ENCODE measurements at places on chromosomes 2 and 18.

- DNase-seq, result no peak
These were observed 558 bp downstream of the FBXO41 start for GRCh38 chr2:73283545-73284295.

DNA sequence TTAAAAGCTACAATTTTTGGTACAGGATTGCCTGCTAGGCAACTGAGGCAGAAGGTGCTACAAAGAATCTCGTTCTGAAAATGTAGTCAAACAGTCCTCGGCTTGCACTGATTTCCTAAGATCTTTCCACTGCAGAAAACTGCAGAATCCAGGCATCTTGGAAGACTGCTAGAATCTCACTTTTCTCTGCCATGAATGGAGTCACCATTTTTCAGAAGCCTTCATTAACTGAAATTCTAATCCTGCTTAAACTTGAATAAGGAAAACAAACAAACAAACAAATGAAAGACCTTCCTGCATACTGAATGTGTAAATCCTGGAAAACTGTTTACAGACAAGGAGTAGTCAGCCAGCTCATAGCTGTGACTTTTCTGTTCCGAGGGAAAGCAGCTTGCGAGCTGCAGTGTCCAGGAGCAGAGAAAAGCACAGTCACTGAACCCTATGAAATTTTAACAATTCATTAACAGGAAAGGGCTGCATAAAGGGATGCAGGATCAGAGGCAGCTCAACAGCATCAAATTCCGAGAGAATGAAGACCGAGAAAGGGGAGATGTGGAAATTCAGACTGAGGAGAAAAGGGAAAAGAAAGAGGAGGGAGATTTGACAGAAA lies 210.5 kb upstream of the PIK3C3 start:
- DNase-seq, result no peak

GRCh38 chr18:27579364-27579763 lies 394.3 kb upstream of the CHST9 start:
- no peak for DNase-seq

GRCh38 chr18:71131918-71132317 lies 843.1 kb downstream of the SOCS6 start:
- DNase-seq, result no peak

DNA sequence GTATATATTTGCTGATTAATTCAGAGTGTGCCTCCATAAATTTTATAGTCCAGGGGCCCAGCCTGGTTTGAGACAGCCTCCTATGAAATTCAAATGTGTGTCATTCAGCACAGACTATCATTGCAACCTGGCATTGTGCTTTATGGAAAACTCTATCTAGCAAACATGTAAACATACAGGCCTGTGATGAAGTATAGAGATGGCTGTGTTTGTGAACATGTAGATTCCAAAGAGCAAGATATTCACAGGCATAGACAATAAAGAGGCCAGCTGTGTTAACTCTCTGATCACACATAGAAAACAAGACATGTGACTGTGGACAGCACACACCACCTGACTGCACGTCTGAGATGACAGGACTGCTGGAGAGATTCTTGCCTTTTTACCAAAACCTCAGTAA lies 297.9 kb downstream of the EN1 start:
- no peak for DNase-seq

- DNase-seq, result no peak
These were observed 42.5 kb downstream of the PSD4 start for GRCh38 chr2:113216321-113216720.

- no peak for DNase-seq
These were observed 339.5 kb downstream of the TXNL1 start for GRCh38 chr18:56298935-56299334.

DNA sequence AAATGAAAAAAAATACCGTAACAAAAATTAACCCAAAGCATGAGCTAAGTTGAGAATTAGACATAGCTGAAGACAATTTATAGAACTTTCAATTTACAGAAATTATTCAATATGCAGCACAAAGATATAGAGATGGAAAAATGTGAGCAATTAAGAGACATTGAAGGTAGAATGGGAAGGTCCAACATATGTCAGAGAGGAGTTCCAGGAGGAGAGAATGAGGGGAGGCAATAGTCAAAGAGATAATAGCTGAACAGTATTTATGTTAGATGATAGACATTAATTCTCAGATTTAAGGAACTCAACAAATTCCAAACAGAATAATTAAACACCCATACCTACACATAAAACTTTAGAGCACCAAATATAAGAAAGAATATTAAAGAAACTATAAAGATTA lies 103.0 kb upstream of the MSTN start:
- no peak for DNase-seq

GRCh38 chr2:4976407-4976806 lies 715.8 kb upstream of the SOX11 start:
- no peak for DNase-seq

DNA sequence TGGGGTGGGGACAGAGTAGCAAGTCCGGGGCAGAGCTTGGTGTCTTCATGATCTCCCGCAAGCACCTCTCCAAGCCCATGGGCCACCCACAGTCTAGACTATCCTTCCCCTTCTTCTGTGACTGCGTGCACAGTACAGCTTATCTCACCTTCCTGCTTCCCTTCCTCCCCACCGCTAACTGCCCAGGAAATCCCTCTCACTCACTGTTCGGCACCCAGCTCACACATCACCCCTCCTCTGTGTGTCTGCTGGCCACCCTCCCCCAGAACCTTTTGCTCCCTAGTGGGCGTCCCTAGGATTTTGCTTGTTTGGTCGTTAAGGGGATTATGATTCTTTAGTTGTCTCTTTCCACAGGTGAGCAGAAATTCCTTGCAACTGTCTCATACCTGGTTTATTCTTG lies 31.5 kb upstream of the SMAD7 start:
- no peak for DNase-seq

GRCh38 chr2:172639823-172640222 lies 83.9 kb downstream of the PDK1 start:
- no peak for DNase-seq

DNA sequence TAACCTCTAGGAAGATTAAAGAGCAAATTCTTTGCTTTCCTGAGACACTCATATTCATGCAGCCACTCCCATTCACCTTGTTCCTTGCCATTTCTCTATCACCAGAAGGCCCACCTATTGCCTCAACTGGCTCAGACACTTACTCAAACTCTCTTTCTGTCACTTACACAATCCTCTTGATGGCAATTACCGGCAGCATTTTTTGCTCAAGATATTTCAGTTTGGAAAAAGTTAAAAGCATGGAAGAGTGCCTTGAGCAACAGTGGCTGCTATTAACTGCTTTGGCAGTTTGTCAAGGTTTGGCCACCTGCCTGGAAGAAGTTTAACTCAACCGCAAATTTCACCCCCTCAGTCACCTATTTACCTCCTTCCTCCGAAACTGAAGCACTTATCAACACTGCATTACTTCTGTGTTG lies 1104.0 kb upstream of the PIK3C3 start:
- no peak for DNase-seq

Data from left cardiac atrium (tissue), 4 donors.